ENCODE measurements at places on chromosomes 3 and 15. TPM values are rescaled to one million over a fixed set of nuclear protein-coding genes. Genes with fewer than 3 reads are reported as not detected.

DNA sequence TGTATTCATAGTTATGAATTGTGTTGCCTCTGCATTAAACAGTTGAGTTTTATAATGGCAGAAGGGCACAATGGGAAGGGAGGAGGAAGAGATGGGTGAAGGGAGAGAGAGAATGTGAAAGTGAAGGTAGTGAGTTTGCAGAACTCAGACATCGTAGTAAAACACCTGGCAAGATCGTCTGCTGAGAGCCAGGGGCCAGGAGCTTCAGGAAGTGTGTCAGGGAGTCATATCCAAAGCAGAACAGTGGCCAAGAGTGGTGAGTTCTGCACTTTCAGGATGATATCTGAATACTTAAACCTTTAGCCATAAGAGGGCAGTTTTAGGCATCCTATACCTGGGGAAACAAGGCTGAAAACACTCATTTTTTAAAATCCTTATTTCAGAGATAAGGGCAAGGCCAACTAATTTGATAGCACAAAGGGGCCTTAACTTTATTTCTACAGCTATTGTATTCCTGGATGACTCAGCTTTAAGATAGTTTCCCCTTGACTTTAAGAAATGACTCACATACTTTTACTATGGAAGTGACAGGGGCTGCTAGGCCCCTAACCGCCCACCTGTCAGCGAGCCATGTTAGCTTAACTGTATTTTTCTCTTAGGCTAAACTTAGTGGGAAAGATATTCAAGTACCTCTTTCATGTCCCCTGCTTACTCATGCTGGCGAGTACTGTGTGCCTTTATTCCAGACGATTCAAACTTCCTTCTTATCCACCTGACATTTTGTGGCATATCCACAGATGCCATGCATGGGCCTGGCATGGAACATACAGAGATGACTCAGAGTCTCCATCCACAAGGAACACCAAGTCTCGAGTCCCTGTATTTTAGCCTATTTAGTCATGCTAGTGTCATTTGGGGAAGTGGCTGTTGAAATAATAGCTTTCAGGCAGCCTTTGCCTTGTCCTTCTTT is 53.9 kb downstream of the RLBP1 start:
- H3K27ac ChIP-seq = peak overlapping the region; percentile 73
- H3K27me3 ChIP-seq = no peaks in the 10 kb centered on the region
- DNase-seq = no peak
- H3K4me3 ChIP-seq = no peak overlapping the region
- H3K36me3 ChIP-seq = no peaks in the 10 kb centered on the region

DNA sequence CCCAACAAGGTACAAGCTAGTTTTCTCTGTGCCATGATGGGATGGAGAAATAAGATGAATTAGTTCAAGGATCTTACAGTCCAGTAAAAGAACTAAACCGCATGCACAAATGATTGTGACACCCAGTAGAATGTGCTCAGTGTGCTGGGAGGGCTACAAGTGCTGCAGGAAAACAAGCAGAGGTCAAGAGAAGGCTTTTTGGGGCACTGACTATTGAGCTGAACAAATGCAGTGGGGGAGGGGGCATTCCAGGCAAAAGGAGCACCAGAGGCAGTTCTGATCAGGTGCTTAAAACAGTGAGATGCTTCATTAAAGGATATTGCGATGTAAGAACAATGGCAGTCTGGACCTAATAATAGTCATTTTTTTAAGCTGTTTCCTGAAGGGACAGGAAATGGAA is 6.0 kb downstream of the SLC27A2 start:
- H3K27ac ChIP-seq = no peak overlapping the region
- no peak for DNase-seq
- H3K36me3 ChIP-seq = no peaks in the 10 kb centered on the region
- no peak overlapping the region for H3K4me3 ChIP-seq

The CD200R1 gene
- polyA plus RNA-seq = 1.5 TPM

The TUSC7 gene
- not detected for polyA plus RNA-seq

GRCh38 chr3:173676094-173676493 is 278.6 kb downstream of the NLGN1 start:
- no peaks in the 10 kb centered on the region for H3K4me1 ChIP-seq
- no peak overlapping the region for H3K4me3 ChIP-seq
- H3K36me3 ChIP-seq = no peaks in the 10 kb centered on the region
- DNase-seq = no peak
- H3K27me3 ChIP-seq = no peaks in the 10 kb centered on the region
- no peak overlapping the region for H3K27ac ChIP-seq

The SCAANT1 gene
- not detected for polyA plus RNA-seq

The GABRR3 gene
- polyA plus RNA-seq = not detected

DNA sequence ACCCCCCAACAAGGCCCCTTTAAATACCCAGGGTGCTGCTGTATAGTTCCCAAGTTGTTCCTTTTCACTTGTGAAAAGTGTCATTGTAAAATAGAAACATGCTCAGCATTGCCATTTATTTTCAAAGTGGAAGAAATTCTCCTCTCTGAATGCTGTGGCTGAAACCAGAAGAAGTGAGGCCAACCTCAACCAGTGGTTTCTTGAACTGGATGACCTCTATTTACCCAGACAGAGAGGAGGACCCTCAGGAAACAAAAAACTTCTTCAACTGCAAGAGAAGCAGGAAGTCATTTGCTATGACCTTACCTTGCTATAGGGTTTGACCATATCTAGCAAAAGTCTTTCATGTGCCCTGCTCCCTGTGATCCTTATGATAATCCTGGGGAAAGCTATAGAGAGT is 209.7 kb upstream of the RARB start:
- H3K36me3 ChIP-seq = no peaks in the 10 kb centered on the region
- no peaks in the 10 kb centered on the region for H3K27me3 ChIP-seq
- DNase-seq = no peak
- H3K27ac ChIP-seq = no peak overlapping the region

DNA sequence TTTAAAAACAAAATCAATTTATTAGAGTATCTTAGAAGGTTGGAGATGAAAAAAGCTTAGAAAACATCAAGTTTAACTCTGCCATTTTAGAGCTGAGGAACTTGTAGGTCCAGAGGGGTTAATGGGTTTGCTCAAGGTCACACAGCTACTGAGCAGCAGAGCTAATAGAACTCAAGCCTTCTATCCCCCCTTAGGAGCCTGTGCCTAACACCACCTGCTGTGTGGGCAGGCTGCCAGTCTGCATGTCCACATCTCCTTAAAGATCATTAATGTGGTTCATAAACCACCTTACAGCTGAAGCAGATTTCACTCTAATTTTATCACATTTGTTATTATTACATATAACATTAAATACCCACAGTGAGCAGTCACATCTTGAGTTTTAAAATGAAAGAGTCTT is 14.1 kb upstream of the SLC35G2 start:
- H3K27me3 ChIP-seq = no peaks in the 10 kb centered on the region
- H3K4me3 ChIP-seq = no peak overlapping the region
- peaks cover 11% of the 10 kb centered on the region for H3K4me1 ChIP-seq
- H3K27ac ChIP-seq = no peak overlapping the region

The PAK6 gene
- polyA plus RNA-seq = 8.2 TPM

- no peak for DNase-seq
- no peaks in the 10 kb centered on the region for H3K27me3 ChIP-seq
- peak overlapping the region; percentile 79 for H3K27ac ChIP-seq
- H3K36me3 ChIP-seq = peaks cover 9% of the 10 kb centered on the region
- H3K4me3 ChIP-seq = no peak overlapping the region
- peaks cover 96% of the 10 kb centered on the region for H3K4me1 ChIP-seq
Observed at GRCh38 chr3:172073262-172073915, 34.0 kb downstream of the FNDC3B start.

The CADPS gene
- polyA plus RNA-seq = 2.4 TPM

DNA sequence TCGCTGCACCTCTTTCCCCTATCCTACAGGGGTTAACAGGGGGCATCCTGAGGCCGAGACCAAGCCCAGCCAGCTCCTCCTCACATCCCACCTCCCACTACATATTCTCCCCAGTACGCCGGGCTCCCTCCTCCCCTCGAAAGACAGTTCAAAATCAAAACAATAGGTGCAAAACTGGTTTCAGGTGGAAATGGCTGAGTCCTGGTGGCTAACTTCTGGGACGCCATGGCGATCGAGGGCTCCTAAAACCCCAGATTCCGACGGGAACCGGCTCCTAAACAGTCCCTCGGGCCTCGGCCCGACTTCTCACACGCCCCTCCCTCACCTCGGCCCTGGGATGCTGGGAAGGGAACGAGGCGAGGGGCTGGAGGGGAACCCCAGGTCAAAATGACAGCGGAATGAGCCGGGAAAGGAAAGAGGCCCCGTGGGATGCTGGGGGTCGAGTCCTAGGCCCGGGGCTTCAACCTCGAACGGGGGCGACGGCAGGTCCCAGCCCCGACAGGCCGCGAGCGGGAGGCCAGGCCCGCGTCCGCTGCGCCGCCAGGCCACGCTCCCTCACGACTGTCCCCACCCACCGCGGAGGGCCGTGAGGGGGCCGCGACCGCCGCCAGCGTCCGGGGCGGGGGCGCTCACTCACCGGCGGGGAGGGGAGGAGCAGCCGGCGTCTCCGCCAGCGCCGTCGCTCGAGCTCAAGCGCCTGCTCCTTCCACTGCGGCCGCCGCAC is 492 bp downstream of the TMCC1 start:
- H3K4me1 ChIP-seq = peaks cover 45% of the 10 kb centered on the region
- H3K27me3 ChIP-seq = no peaks in the 10 kb centered on the region
- H3K27ac ChIP-seq = peak overlapping the region; percentile 93
- H3K4me3 ChIP-seq = peak overlapping the region; percentile 85
- no peaks in the 10 kb centered on the region for H3K36me3 ChIP-seq
- peak; percentile 92 for DNase-seq

The DPPA4 gene
- polyA plus RNA-seq = 4.5 TPM

- H3K27me3 ChIP-seq = no peaks in the 10 kb centered on the region
- peak overlapping the region; percentile 90 for H3K27ac ChIP-seq
- peak overlapping the region; percentile 95 for H3K4me3 ChIP-seq
- peaks cover 56% of the 10 kb centered on the region for H3K4me1 ChIP-seq
Observed at GRCh38 chr15:78438619-78439285, 736 bp downstream of the IREB2 start.

GRCh38 chr15:25740383-25741255 is 122.5 kb downstream of the ATP10A start:
- H3K36me3 ChIP-seq = no peaks in the 10 kb centered on the region
- H3K4me1 ChIP-seq = peaks cover 5% of the 10 kb centered on the region
- no peak overlapping the region for H3K4me3 ChIP-seq
- no peak overlapping the region for H3K27ac ChIP-seq
- no peaks in the 10 kb centered on the region for H3K27me3 ChIP-seq

GRCh38 chr3:57992452-57993213 is 15.6 kb upstream of the FLNB start:
- DNase-seq = no peak
- no peaks in the 10 kb centered on the region for H3K4me1 ChIP-seq
- no peak overlapping the region for H3K27ac ChIP-seq
- H3K36me3 ChIP-seq = no peaks in the 10 kb centered on the region
- H3K4me3 ChIP-seq = no peak overlapping the region

- H3K4me3 ChIP-seq = no peak overlapping the region
- peak overlapping the region; percentile 54 for H3K27ac ChIP-seq
- no peak for DNase-seq
Observed at GRCh38 chr3:46386205-46386604, 15.5 kb downstream of the CCR5 start.

DNA sequence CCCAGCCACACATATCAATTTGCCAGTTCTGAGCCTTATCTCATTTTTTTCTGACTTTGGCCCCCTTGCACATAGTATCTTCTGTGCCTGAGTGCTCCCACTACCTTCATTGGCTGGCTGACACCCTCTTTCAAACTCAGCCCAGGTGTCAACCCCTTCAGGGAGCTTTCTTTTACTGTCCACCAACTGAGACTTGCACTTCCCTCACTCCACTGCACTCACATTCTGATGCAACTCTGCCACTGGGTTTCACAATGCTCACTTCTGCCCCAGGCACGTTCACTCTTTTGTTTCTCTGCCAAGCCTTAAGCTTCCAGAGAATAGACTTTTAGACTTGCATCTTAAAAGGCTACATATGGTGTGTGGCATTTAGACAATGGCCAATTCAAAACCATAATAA is 101.5 kb upstream of the CBLB start:
- no peaks in the 10 kb centered on the region for H3K36me3 ChIP-seq
- H3K4me3 ChIP-seq = no peak overlapping the region
- H3K4me1 ChIP-seq = no peaks in the 10 kb centered on the region
- no peak overlapping the region for H3K27ac ChIP-seq
- peak; percentile 66 for DNase-seq
- no peaks in the 10 kb centered on the region for H3K27me3 ChIP-seq

- no peaks in the 10 kb centered on the region for H3K36me3 ChIP-seq
- no peak for DNase-seq
- no peak overlapping the region for H3K27ac ChIP-seq
- no peaks in the 10 kb centered on the region for H3K4me1 ChIP-seq
- H3K27me3 ChIP-seq = no peaks in the 10 kb centered on the region
- no peak overlapping the region for H3K4me3 ChIP-seq
Observed at GRCh38 chr15:55710286-55710685, 32.7 kb downstream of the PRTG start.

The MNS1 gene
- polyA plus RNA-seq = 14.4 TPM

DNA sequence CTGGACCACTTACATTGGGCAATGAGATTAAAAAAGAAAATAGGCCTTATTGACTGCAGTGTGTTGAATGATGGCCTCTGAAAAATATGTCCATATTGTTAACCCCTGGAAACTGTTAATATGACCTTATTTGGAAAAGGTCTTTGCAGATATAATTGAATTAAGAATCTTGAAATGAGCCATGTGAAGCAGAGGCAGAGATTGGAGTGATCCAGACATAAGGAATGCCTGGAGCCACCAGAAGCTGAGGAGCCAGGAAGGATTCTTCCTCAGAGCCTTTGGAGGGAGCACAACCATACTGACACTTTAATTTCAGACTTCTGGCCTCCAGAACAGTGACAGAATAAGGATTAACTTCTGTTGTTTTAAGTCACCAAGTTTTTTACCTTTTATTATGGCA is 510.4 kb upstream of the AGTR1 start:
- DNase-seq = no peak
- no peaks in the 10 kb centered on the region for H3K4me1 ChIP-seq
- no peaks in the 10 kb centered on the region for H3K36me3 ChIP-seq
- no peaks in the 10 kb centered on the region for H3K27me3 ChIP-seq
- H3K4me3 ChIP-seq = no peak overlapping the region

DNA sequence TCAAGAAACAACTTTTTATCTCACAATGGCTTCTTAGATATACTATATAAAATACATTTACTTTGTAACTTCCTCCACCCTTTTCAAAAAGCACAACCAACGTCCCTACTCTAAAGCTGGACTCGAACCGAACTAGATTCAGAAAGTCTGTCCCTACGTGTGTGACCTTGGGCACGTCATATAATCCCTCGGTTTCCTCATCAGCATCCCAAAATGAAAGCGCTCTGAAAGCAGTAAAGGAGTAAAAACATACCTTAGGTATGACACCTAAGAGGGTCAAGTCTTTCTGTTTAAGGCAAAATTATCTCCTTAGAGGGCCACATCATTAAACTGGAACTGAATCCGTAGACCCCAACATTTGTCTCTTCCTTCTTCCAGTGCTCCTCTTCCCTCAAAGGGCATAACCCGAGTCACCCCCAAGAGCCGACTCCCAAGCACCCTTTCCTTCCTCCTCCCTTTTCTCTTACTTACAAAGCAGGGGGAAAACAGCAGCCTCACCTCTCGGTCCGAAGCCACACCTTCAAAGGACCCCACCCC is 663 bp downstream of the PDCD10 start:
- peak overlapping the region; percentile 98 for H3K4me3 ChIP-seq
- H3K27me3 ChIP-seq = no peaks in the 10 kb centered on the region
- no peak for DNase-seq
- H3K36me3 ChIP-seq = no peaks in the 10 kb centered on the region
- peak overlapping the region; percentile 98 for H3K27ac ChIP-seq

GRCh38 chr15:71962537-71962936 is 152.2 kb downstream of the NR2E3 start:
- no peak overlapping the region for H3K27ac ChIP-seq
- H3K36me3 ChIP-seq = no peaks in the 10 kb centered on the region
- no peaks in the 10 kb centered on the region for H3K4me1 ChIP-seq
- H3K27me3 ChIP-seq = no peaks in the 10 kb centered on the region

All from left lung (tissue), 14 donors.